Ureter (tissue), 1 donor: ENCODE measurements at places on chromosomes 6 and 20.

DNA sequence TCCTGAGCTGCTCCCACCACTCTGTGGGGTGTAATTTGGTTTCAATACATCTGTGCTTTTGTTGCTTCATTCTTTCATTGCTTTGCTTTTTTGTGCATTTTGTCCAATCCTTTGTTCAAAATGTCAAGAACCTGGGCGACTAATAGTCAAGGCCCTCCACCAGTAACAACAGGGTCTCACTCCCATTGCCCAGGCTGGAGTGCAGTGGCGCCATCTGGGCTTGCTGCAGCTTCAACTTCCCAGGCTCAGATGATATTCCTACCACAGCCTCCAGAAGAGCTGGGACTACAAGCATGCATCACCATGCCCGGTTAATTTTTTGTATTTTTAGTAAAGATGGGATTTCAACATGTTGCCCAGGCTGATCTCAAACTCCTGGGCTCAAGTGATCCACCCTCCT is 169.2 kb downstream of the EYA2 start:
- DNase-seq, result no peak

DNA sequence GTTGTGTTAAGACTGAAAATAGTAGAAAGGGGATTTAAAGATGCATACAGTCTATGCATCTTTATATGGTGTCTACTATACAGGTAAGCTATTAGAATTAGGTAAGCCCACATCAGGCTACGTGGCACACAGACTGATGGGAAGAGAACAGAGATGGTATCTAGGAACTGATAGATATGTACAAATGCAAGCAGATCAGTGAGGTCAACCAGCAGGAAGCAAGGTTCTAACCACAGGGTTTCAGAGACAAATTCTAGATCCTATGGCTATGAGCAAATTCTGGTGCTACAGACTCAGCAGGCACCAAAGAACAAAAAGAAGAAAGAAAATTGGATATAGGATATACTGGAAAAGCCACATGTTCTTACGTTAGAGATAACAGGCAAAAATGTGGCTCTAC is 110.6 kb downstream of the TRDN start:
- DNase-seq, result no peak

- no peak for DNase-seq
Measured at GRCh38 chr20:22232923-22233322, 351.4 kb downstream of the FOXA2 start.

GRCh38 chr20:13840093-13840465 is 55.3 kb downstream of the NDUFAF5 start:
- no peak for DNase-seq

DNA sequence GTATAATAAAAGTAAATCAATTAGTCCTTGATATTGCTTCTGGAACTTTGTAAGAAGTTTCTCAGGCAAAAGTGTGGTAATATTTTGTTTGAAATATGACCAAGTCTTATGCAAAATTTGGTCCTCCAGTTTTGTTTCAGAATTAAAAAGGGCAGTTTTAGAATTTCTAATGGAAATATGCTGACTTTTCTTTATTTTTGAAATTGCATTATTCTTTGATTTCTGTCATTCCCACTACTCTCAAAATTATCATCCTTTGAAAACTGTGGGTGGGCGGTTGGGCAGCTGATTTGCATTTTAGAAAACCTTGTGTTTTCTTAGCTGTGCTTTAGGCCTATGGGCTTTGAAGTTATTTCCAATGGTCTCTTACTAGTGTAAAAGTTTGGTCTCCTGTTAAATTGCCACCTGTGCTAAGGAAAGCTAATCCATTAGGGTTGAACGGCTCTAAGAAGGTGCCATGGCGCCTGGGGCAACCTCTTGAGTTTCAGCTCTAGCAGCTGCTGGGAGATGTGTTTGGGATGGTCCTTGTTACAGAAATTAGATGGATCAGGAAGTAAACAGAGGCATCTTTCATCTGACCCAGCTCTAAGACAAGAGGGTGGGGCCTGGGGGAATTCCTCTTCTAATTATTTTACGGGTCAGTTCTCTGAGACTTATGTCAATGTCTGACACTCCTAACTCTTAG is 880.8 kb upstream of the SLC35B3 start:
- no peak for DNase-seq

- DNase-seq, result no peak
Measured at GRCh38 chr6:20936949-20937348, 402.7 kb downstream of the CDKAL1 start.

DNA sequence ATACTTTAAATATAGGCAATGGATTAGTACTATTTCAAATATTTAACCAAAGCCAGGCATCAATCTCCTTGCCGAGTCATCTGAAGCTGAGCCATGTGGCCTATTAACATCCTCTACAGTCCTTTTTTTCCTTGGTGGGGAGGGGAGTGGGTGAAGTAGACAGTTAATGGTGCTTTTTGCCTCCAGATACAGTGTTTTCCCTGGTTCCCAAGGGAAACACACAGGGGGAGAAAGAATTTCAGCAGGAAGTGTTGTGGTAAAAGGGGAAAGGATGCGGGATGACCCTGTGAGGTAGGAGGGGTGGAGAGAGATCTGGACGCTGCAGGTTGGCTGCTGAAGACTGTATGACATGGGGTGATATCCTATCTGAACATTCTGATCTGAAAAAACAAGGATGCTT is 9.6 kb downstream of the CLDN20 start:
- DNase-seq, result no peak

DNA sequence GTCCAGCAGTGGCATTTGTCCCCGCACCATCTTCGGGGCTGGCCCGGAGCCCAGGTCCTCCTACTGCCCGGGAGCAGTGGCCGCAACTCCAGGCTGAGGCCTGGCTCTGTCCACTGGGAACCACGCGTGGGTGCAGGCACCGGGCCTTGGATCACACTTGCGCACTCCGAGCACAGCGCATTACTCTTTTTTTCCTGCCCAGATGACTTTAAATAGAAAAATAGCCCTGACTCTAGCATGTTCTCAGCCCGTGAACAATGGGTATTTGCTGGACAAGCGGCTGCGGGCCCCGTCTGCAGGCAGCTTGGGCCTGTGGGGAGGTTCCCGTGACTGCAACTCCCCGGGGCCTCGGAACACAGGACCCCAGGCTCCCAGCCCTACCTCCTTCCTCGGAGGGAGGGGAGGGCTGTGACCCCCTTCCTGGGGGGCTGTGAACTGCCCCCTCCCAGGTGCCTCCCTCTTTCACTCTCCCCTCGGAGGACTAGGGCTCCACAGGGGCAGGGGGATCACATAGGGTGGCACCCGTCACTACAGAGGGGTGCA is 162.2 kb downstream of the TBXT start:
- no peak for DNase-seq

DNA sequence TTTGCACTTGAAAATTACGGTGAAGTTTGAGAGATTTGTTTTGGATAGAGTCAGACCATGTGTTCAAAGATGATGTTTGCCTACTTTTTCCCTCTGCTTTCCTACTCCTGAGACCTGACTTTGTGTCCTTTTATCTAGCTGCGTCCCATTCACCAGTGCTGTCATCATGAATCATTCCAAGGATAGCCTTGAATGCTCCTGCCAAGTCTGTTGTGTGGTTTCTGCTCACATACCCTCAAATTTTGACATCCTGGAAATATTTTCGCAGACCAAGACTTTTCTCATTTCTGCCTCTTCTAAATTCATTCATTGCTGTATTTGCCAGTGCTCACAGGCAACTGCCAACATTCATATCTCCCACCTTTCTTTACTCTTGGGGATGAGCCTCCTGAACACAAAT is 175.9 kb upstream of the SCGN start:
- DNase-seq, result no peak

- DNase-seq, result no peak
Measured at GRCh38 chr6:77461796-77462195, 1.5 kb downstream of the HTR1B start.
